ENCODE measurements at places on chromosomes 4 and X. TPM values are rescaled to one million over a fixed set of nuclear protein-coding genes. Genes with fewer than 3 reads are reported as not detected.

GRCh38 chr4:128565565-128566186 lies 243.8 kb upstream of the JADE1 start:
- no peak for DNase-seq

DNA sequence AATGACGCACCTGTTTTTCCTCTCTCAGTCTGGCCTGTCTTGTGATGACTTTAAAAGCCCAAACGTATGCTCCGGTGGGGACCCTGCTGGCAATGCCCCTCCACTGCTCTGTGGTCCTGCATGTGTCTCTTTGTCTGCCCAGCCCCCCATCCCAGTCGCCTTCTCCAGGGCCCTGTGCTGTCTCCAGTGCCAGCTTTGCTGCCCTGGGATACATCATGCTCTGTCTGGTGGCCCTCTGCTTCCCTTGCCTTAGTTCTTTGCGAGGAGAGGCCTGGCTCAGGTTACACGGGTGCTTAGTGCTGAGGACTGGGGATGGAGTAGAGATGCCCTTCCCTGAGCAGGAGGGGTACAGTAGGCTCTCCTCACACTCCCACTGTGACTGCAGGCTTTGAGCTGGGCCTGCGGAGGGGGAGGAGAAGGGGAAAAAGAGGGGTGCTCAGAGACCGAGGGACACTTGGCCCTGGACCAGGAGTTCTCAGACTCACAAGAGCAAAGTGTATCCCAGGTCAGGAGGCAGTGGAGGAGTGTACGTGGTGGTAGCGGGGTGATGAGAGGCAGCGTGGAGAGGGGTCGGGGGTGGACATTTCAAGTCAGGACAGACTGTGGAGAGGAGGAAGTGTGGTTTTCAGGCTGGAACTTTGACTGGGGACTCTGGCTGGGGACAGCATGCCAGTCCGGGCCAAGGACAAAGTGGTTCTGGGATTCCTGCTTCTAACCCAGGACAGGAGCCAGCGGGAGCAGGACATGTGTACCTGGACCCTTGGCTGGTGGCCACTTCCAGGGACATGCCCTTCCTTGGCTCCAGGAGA lies 2.8 kb downstream of the APLN start:
- no peak for DNase-seq

SERPINA7 gene
- 0.48 TPM for polyA plus RNA-seq

CT55 gene
- polyA plus RNA-seq, result 0.06 TPM

P2RY4 gene
- 2.6 TPM for polyA plus RNA-seq

AFP gene
- 442 TPM for polyA plus RNA-seq

DNA sequence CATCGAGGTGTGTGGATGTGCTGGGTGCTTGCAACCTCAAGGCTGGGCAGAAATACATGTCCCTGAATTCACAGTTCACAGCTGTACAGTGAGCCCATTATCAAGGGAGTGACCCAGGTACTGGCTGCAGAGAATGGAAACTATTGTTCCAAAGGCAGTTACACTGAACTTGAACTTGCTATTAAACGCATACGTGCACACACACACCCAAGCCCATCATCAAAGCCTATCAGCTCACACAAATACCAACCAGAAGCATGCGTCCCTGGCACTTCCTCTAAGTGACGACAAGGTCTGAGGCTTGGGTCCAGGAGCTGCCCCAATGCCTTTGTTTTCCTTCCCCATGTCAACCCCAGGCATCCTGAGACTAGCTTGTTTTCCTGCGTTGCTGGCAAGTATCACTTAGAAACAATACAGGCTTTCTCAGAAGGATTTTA lies 88.6 kb downstream of the IRF2 start:
- DNase-seq, result peak; percentile 94

KIF4A gene
- polyA plus RNA-seq, result 7.7 TPM

SLC2A9 gene
- 28.7 TPM for polyA plus RNA-seq

DNA sequence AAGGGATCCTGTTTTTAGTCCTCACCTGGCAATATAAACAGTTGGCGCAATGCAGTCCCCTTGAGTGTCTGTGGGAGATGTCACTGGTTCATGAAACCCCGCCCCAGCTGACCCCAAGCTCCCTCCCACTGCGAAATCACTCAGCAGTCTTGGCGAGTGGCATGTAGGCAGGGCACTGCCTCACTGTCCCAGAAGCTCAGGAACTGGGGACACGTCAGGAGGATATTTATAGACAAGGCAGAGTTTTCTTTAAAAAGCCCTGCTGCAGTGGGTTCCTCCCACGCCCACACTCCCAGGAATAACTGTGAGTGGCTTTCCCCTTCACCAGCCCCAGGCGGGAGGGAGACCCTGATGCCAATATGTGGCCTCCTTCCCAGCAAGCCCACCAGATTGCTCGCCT lies 44.3 kb upstream of the PPP2R2C start:
- no peak for DNase-seq

- DNase-seq, result peak; percentile 82
Measured at GRCh38 chr4:1767061-1767769, 25.9 kb upstream of the FGFR3 start.

- no peak for DNase-seq
Measured at GRCh38 chrX:136626237-136626636, 21.7 kb upstream of the CD40LG start.

- no peak for DNase-seq
Measured at GRCh38 chrX:119917877-119918276, 22.2 kb downstream of the AKAP14 start.

- no peak for DNase-seq
Measured at GRCh38 chr4:158823461-158823873, 54.6 kb downstream of the FNIP2 start.

- no peak for DNase-seq
Measured at GRCh38 chr4:74873545-74874301, 59.2 kb upstream of the PARM1 start.

GRCh38 chr4:3485011-3485791 lies 22.1 kb downstream of the DOK7 start:
- DNase-seq, result peak; percentile 44

GRCh38 chrX:109125304-109125703 lies 356.6 kb downstream of the GUCY2F start:
- DNase-seq, result no peak

STARD8 gene
- 2.6 TPM for polyA plus RNA-seq

DNA sequence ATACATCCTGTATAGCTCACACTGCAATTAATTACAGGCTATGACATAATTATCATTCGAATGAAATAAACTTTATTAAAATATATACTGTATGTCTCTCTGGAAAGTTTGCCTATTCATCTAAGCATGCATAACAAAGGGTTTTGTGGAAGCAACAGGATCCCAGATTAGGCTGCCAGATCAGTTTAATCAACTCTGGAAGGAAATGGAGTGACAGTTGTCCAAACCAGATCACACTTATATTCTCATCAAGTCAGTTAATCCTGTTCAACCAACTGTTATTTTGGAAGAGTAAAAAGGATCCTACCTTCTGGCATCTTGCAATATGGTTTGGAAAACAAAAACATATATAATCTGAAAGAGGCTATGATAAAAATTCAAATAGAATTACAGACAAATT lies 312.2 kb downstream of the FAT4 start:
- DNase-seq, result no peak

SPANXD gene
- not detected for polyA plus RNA-seq

DNA sequence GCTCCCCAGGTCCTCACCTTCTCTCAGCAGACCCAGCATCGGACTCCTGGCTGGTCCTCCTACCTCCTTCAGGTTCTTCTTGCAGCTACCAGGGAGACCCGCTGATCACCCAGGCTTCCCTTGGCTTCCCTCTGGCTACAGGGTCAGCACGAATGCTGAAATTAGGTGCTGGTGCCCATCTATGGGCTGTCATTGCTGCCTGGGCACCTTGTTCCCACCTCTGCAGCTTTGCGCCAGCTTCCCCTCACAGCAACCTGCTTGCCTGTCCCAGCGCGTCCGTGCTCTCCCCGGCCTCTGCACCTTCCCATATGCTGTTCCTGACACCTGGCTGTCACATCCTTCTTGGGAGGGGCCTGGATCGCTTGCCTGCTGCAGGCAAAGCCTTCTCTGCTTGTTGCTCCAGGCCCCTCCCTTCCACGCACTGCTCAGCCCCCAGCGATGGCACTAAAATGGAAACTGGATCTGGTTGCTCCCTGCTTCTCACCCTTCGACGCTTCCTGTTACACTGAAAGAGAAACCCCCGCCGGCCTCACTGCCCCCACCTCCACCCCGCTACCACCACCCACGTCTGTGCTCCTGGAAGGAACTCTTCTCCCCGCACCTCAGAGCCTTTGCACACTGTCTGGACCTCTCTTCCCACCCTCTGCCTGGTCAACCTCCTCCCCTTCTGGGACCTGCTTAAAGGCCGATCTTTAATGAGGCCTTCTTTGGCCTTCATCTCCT lies 22.2 kb downstream of the C4orf50 start:
- DNase-seq, result no peak

GRCh38 chr4:16627999-16628398 lies 270.4 kb downstream of the LDB2 start:
- DNase-seq, result no peak

MAGEB18 gene
- not detected for polyA plus RNA-seq

ADH7 gene
- polyA plus RNA-seq, result not detected

- no peak for DNase-seq
Measured at GRCh38 chrX:55794405-55794804, 76.9 kb downstream of the RRAGB start.

VCX3A gene
- polyA plus RNA-seq, result 0.10 TPM

All from large intestine (tissue), 12 donors.